Mammary microvascular endothelial cell (primary cell): ENCODE measurements at places on chromosomes 4 and X. TPM values are rescaled to one million over a fixed set of nuclear protein-coding genes. Genes with fewer than 3 reads are reported as not detected.

PGAM4 gene
- total RNA-seq: not detected in 2 replicates

CXCR3 gene
- not detected in 2 replicates for total RNA-seq

TAF7L gene
- 1.00 and 1.1 TPM in 2 replicates for total RNA-seq

MAGEC3 gene
- not detected in 2 replicates for total RNA-seq

JAKMIP1 gene
- not detected in 2 replicates for total RNA-seq
